Stimulated activated CD4-positive, alpha-beta T cell treated with anti-CD3 and anti-CD28 coated beads, Interleukin-12 subunit alpha, Interleukin-12 subunit beta, amount 100 ng/mL, for 48 hours (primary cell): ENCODE measurements at places on chromosomes 1 and 21.

DNA sequence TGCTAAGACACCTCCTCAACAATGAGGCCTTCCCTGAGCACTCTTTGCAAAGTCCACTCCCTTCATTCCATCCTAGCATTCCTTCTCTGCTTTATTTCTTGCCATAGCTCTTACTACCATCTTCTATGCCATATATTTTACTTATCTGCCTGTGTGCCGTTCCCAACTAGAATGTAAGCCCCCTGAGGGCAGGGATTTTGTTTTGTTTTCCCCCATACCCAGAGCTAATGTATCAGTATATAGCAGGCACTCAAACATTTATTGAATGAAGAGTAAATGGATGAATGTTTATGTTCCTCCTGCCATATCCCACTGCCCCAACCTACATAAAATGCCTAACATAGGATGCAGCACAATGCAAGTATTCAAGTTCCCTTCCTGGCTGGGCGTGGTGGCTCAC is 14.9 kb upstream of the PPP1R15B start:
- DNase-seq = no peak

- no peak for DNase-seq
These were observed 31.1 kb downstream of the RRP1 start for GRCh38 chr21:43820466-43820865.

DNA sequence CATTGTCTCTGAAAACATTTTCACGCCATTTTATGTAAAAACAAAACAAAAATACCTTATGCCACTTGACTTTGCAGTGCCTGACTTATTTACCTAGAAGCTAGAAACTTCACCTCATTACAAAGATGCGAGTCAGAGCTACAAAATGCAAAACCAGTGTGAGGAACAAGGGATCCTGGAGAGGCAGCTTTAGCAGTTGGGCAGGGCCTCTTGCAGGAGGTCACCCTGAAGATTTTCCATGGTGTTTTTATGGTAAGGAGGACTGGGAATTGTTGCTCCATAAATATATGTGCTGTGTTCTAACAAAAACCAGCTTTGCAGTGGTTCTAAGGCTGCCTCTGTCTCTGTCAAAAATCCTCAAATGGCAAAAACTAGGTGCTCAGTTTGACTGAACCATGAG is 36.4 kb upstream of the TARBP1 start:
- no peak for DNase-seq

DNA sequence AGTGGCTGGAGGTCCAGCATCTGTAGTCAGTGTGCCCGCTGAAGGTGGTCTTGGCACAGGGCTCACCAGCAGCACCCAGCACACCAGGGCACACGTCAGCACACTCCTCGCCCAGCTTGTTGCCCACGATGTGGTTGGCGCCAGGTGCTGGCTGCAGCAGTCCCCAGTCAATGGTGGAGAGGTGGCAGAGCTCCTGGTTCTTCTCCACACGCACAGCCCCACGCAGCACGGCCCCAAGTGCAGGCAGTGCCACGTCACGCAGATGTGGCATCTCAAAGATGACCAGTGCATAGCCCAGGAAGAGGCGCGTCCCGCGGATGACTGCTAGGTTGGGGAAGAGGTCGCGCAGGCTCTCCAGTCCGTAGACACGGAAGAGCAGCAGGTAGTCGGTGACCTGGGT is 5.2 kb downstream of the INSRR start:
- DNase-seq = no peak
